Hair follicular keratinocyte (primary cell): ENCODE measurements at places on chromosomes 16 and 17. TPM values are rescaled to one million over a fixed set of nuclear protein-coding genes. Genes with fewer than 3 reads are reported as not detected.

GJD3 gene
- total RNA-seq, result not detected in 2 replicates

KRT25 gene
- total RNA-seq, result not detected in 2 replicates

SPN gene
- total RNA-seq, result not detected in 2 replicates

ZNF423 gene
- total RNA-seq, result 0.08 TPM in 2 replicates

CDK3 gene
- total RNA-seq, result 0.16 and 1.3 TPM in 2 replicates

NUTF2 gene
- total RNA-seq, result 313 and 331 TPM in 2 replicates
